Naive B cell (primary cell): ENCODE measurements at places on chromosomes 2 and 18.

GRCh38 chr2:101400506-101401325 is 13.4 kb upstream of the CREG2 start:
- no peaks in the 10 kb centered on the region for H3K27me3 ChIP-seq
- peak overlapping the region; percentile 95 for H3K27ac ChIP-seq
- no peaks in the 10 kb centered on the region for H3K36me3 ChIP-seq
- H3K4me1 ChIP-seq, result peaks cover 48% of the 10 kb centered on the region
- no peak for DNase-seq

GRCh38 chr2:217530392-217531090 is 472.3 kb downstream of the TNS1 start:
- H3K36me3 ChIP-seq, result peaks cover 3% of the 10 kb centered on the region
- H3K27me3 ChIP-seq, result peaks cover 12% of the 10 kb centered on the region
- H3K4me3 ChIP-seq, result no peak overlapping the region
- no peaks in the 10 kb centered on the region for H3K4me1 ChIP-seq
- no peak for DNase-seq

GRCh38 chr18:23859466-23860336 is 154.9 kb upstream of the TTC39C start:
- no peaks in the 10 kb centered on the region for H3K27me3 ChIP-seq
- no peak overlapping the region for H3K4me3 ChIP-seq
- no peaks in the 10 kb centered on the region for H3K36me3 ChIP-seq
- H3K27ac ChIP-seq, result peak overlapping the region; percentile 57

DNA sequence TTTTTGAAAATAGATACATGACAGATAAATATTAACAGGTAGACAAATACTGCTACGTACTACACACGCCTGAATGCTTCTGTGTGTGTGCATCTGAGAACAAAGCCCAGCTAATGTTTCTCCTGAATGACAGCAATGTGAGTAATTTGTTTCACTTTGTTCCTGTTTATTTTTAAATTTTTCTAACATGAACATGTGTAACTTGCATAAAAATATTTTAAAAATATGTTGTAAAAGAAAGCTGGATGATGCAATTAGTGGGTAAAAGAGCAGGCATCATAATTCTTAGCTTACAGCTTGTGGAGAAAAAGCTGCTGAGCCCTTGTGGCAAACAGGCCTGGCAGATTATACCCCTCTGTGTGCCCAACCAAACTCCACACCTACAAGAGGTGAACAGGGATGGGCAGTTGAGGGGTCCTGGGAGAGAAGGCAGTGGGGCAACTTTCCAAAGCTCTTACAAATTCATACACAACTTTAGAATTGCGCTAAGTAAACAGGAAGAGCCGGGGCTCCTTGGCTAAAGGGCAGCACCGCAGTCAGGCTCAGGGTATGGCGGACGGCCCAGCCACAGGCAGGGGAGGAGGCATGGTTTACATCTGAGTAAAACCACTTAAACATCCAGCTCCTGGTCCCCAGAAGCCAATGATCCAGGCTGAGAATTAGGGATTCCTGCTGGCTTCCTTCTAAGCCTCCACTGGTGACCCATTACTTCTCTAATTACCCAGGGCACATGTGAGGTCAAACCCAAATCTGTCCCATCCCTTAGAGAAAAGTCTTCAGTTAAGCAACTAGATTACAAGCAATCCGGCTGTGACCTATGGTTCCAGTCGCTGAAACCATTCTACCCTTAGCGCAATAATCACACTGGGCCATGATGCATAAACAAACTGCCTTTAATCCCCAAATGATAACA is 14.0 kb downstream of the PXDN start:
- H3K27me3 ChIP-seq, result peaks cover 5% of the 10 kb centered on the region
- no peak overlapping the region for H3K27ac ChIP-seq
- no peaks in the 10 kb centered on the region for H3K4me1 ChIP-seq
- no peak overlapping the region for H3K4me3 ChIP-seq

GRCh38 chr18:32802591-32803451 is 30.0 kb upstream of the KLHL14 start:
- H3K4me3 ChIP-seq, result peak overlapping the region; percentile 85
- H3K27ac ChIP-seq, result peak overlapping the region; percentile 99
- no peaks in the 10 kb centered on the region for H3K36me3 ChIP-seq
- H3K4me1 ChIP-seq, result peaks cover 44% of the 10 kb centered on the region
- no peak for DNase-seq
- H3K27me3 ChIP-seq, result no peaks in the 10 kb centered on the region

DNA sequence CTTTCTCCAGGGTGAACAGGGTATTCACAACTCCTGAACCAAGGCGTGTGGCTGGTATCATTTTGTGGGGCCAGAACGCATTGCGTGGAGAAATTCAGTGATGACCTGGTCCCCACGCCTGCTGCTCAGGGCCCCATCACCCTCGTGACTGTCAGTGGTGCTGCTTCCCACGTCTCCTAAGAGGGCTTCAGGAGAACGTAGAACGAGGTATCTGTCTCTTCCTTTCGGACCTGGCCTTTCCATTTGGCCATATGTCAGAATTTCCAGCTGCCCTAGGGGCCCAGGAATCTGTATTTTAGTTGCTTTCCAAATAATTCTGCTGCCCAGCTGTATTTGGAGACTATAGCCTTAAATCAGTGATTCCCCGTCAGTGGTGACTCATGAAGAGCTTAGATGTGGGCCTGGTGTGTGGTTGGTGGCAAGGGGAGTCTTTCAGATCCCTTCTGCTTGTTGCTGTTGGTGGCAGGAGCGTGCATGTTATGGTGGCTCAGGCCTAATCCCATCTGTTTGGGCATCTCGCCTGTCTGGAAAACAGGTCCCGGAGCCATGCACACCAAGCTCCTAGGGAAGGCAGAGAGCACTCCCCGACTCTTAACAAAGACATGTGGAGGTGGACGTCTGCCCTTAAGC is 56.4 kb downstream of the NPAS2 start:
- no peaks in the 10 kb centered on the region for H3K4me1 ChIP-seq
- no peak overlapping the region for H3K4me3 ChIP-seq
- H3K36me3 ChIP-seq, result no peaks in the 10 kb centered on the region

DNA sequence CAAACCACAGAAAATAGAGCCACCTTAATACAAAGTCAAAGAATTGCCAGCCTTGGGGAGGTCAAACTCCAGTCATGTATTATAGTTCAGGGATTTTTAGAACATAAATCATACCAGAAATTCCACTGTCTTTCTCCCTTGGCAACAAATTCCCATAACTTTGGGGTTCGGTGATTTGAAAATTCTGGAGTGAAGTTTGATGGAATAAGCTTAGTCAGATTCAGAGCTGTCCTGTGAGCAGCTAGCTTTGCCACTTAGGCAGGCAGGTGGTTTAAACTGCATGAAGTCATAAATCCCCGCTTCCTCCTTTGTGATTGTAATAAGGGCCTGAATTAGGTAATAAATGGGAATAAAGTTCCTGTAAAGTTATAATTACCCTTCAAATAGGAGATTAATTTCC is 457.0 kb upstream of the HNMT start:
- H3K36me3 ChIP-seq, result no peaks in the 10 kb centered on the region
- no peak overlapping the region for H3K27ac ChIP-seq
- no peaks in the 10 kb centered on the region for H3K27me3 ChIP-seq
- no peak overlapping the region for H3K4me3 ChIP-seq
- DNase-seq, result no peak
- H3K4me1 ChIP-seq, result no peaks in the 10 kb centered on the region

- no peaks in the 10 kb centered on the region for H3K27me3 ChIP-seq
- peak overlapping the region; percentile 97 for H3K27ac ChIP-seq
- H3K36me3 ChIP-seq, result no peaks in the 10 kb centered on the region
- peak; percentile 24 for DNase-seq
Measured at GRCh38 chr2:195647302-195647701, 9.7 kb upstream of the SLC39A10 start.

- H3K4me3 ChIP-seq, result no peak overlapping the region
- peak; percentile 60 for DNase-seq
- no peaks in the 10 kb centered on the region for H3K36me3 ChIP-seq
- H3K27ac ChIP-seq, result no peak overlapping the region
Measured at GRCh38 chr18:35756506-35757117, 175.1 kb downstream of the GALNT1 start.

GRCh38 chr2:49043405-49043982 is 110.8 kb downstream of the FSHR start:
- H3K4me3 ChIP-seq, result no peak overlapping the region
- no peak overlapping the region for H3K27ac ChIP-seq
- H3K4me1 ChIP-seq, result no peaks in the 10 kb centered on the region
- H3K27me3 ChIP-seq, result no peaks in the 10 kb centered on the region
- H3K36me3 ChIP-seq, result no peaks in the 10 kb centered on the region

GRCh38 chr18:13481820-13482617 is 244.3 kb downstream of the FAM210A start:
- no peak overlapping the region for H3K4me3 ChIP-seq
- H3K36me3 ChIP-seq, result peaks cover 13% of the 10 kb centered on the region
- H3K27me3 ChIP-seq, result no peaks in the 10 kb centered on the region
- H3K4me1 ChIP-seq, result peaks cover 26% of the 10 kb centered on the region

GRCh38 chr2:216690456-216690852 is 4.9 kb downstream of the IGFBP5 start:
- no peak overlapping the region for H3K27ac ChIP-seq
- peaks cover 29% of the 10 kb centered on the region for H3K4me1 ChIP-seq
- no peak for DNase-seq
- no peak overlapping the region for H3K4me3 ChIP-seq

GRCh38 chr2:7497178-7497577 is 580.0 kb downstream of the RNF144A start:
- DNase-seq, result no peak
- no peaks in the 10 kb centered on the region for H3K4me1 ChIP-seq
- H3K27me3 ChIP-seq, result peaks cover 12% of the 10 kb centered on the region
- H3K27ac ChIP-seq, result no peak overlapping the region

- peaks cover 6% of the 10 kb centered on the region for H3K27me3 ChIP-seq
- H3K4me1 ChIP-seq, result no peaks in the 10 kb centered on the region
- H3K27ac ChIP-seq, result no peak overlapping the region
- H3K36me3 ChIP-seq, result no peaks in the 10 kb centered on the region
Measured at GRCh38 chr18:61731693-61732376, 161.0 kb downstream of the RNF152 start.

GRCh38 chr2:120678926-120679325 is 56.7 kb upstream of the GLI2 start:
- no peak overlapping the region for H3K4me3 ChIP-seq
- DNase-seq, result no peak
- no peaks in the 10 kb centered on the region for H3K36me3 ChIP-seq
- peaks cover 7% of the 10 kb centered on the region for H3K4me1 ChIP-seq
- no peak overlapping the region for H3K27ac ChIP-seq

DNA sequence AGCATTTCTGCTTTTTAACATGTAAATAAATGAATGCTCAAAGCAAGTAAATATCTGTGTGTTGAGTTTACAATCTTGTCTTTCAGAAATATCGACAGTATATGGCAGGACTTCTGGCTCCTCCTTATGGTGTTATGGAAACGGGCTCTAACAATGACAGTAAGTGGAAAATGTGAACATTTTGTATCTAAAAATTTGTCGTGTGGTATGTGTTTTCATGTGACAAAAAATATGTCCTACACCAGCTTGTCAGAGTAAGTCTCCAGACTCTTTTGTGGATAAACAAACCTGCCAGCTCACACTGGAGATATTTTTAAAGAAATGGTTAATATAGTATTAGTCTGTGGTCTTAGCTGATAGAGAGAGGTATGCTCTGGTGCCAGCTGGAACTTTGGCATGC is 157.9 kb upstream of the MAP3K20 start:
- no peaks in the 10 kb centered on the region for H3K36me3 ChIP-seq
- peaks cover 9% of the 10 kb centered on the region for H3K27me3 ChIP-seq
- DNase-seq, result no peak
- H3K4me1 ChIP-seq, result no peaks in the 10 kb centered on the region

GRCh38 chr18:65439188-65439587 is 311.6 kb upstream of the CDH7 start:
- H3K27me3 ChIP-seq, result no peaks in the 10 kb centered on the region
- no peak overlapping the region for H3K4me3 ChIP-seq
- DNase-seq, result no peak
- H3K36me3 ChIP-seq, result no peaks in the 10 kb centered on the region

GRCh38 chr18:6449213-6449612 is 34.5 kb upstream of the L3MBTL4 start:
- no peak for DNase-seq
- H3K4me3 ChIP-seq, result no peak overlapping the region
- no peaks in the 10 kb centered on the region for H3K36me3 ChIP-seq
- H3K27me3 ChIP-seq, result peaks cover 7% of the 10 kb centered on the region
- no peaks in the 10 kb centered on the region for H3K4me1 ChIP-seq

DNA sequence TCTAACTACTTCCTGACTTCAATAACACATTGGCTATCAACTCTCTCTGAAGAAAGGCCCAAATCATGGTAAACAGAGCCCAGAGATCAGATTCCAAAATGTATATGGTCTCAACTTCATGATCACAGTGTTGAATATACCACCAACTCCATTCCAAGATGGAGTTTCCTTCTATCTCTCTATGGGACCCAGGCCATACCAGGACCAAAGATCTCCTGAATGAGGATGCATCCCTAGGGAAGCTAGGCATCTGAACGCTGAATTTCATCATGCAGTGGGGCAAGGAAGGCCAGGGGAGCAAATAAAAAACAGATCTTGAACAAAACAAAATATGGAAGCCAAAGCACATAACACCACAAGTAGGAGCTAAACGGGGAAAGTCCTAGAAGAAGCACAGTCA is 320.7 kb upstream of the PKDCC start:
- H3K27me3 ChIP-seq, result no peaks in the 10 kb centered on the region
- no peak overlapping the region for H3K27ac ChIP-seq
- no peak for DNase-seq
- no peaks in the 10 kb centered on the region for H3K4me1 ChIP-seq
- no peak overlapping the region for H3K4me3 ChIP-seq

- DNase-seq, result no peak
- peaks cover 25% of the 10 kb centered on the region for H3K36me3 ChIP-seq
- no peak overlapping the region for H3K27ac ChIP-seq
- no peaks in the 10 kb centered on the region for H3K27me3 ChIP-seq
- H3K4me3 ChIP-seq, result no peak overlapping the region
Measured at GRCh38 chr2:45575881-45576280, 35.2 kb downstream of the SRBD1 start.

DNA sequence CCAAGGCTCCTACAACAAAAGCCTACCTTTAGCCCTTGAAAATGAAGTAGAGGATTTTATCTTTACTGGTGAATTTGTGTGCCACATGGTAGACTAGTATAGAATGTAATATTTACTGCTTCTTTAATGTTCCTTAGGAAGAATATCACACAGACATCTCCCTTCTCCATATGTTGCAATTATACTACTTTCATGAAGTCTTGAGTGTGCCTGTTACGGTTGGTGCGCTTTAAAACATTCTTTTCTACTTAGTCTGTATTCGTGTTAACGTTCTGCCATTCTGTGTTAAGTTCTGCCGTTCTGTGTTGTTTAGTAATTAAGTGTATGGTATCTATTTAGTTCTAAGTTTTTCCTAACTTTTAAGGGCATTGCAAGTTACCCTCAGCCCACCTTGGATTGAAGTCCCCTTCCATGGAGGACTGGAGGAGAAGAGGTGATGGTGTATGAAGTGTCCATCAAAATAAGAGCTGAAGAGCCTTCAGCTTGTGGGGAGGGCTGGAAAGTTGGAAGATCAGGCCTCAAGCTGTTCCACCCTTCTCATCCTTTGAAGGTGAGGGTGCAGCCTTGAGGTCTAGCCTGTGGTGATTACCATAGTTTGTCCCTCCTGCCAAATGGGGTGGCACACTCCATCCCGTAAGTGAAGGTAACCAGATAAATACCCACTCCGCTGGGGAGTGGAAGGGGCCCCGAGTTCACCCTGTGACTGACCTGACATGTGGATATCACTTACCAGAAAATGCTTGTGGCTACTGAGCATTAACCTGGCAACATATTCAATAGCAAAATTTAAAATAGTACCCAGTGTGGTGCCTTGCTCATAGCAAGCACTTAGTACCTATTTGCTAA is 131.3 kb downstream of the SPTBN1 start:
- DNase-seq, result no peak
- H3K4me3 ChIP-seq, result peak overlapping the region; percentile 4
- no peaks in the 10 kb centered on the region for H3K27me3 ChIP-seq
- H3K4me1 ChIP-seq, result peaks cover 72% of the 10 kb centered on the region
